Mucosa of descending colon (tissue), 3 donors: ENCODE measurements at places on chromosomes 12 and 14. TPM values are rescaled to one million over a fixed set of nuclear protein-coding genes. Genes with fewer than 3 reads are reported as not detected.

DNA sequence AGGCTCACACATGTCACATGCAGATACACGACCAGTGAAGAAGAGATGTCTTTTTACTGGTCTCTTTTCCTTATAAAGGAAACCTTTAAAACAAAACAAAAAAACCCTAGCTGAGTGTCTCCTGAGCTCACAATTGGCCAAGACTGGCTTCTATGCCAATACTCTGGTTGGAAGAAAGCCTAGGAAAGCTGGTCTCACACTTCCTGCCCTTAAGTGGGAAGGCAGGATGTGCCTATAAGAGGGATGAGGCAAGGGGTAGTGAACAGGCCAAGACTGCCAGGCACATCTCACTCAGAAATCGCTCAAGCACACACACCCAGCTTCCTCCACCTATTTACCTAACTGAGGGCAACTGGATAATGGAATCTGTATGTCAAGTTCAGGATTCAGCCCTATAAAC lies 50.0 kb downstream of the SOCS2 start:
- no peak for DNase-seq

GRCh38 chr12:114272071-114272470 lies 133.9 kb downstream of the TBX5 start:
- no peak for DNase-seq

The CCDC60 gene
- total RNA-seq, result 3.5 TPM

- no peak for DNase-seq
Observed at GRCh38 chr12:13472690-13473089, 276.2 kb downstream of the EMP1 start.

DNA sequence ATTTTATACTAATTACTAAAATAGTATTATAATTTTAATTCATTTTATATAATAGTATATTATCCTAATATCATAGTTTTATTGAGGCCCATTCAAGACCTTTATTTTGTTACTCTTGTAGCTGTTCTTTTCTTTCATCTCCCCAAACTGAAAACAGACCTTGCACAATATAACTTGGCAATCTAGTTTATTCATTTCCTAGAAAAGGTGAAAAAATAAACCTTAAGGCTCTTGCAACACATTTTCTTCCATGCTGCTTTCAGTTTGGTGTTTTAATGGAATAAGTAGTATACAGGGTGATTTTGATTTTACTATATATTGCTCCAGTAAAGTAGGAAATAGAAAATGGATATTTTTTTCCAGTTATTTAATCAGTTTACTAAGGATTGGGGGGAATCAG lies 174.0 kb downstream of the SLC2A13 start:
- DNase-seq, result no peak

The RAPGEF3 gene
- total RNA-seq, result 9.5 TPM

DNA sequence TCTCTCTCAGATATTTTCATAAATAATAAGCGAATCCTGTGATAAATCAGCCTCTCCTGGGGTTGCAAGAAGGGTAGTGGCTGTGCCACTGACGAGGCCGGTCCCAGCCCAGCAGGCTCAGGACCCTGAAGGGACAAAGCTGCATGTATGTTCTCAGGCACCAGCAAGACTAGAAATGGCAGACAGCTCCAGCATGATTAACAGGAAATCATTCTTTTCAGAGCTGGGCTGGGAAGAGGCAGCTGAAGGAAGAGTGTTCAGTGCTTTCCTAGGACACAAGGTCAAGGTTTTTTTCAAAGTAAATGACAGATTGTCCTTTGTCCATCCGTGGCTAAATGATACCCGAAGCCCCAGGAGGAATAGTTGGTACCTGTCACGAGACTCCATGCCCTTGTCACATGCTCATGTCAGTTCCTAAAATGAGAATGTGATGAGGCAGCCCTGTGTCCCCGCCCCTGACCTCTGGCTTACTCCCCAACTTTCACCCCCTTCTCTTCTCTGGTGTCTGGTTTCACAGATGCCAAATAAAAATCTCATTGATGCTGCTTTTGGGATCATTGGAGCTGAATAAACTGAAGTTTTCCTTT lies 65.1 kb downstream of the PPP1R36 start:
- no peak for DNase-seq

The FAM186B gene
- total RNA-seq, result 0.39 TPM

The KRT75 gene
- total RNA-seq, result not detected

GRCh38 chr14:56580221-56580711 lies 668 bp downstream of the TMEM260 start:
- no peak for DNase-seq

The APOLD1 gene
- total RNA-seq, result 5.0 TPM

The LBHD2 gene
- total RNA-seq, result not detected

DNA sequence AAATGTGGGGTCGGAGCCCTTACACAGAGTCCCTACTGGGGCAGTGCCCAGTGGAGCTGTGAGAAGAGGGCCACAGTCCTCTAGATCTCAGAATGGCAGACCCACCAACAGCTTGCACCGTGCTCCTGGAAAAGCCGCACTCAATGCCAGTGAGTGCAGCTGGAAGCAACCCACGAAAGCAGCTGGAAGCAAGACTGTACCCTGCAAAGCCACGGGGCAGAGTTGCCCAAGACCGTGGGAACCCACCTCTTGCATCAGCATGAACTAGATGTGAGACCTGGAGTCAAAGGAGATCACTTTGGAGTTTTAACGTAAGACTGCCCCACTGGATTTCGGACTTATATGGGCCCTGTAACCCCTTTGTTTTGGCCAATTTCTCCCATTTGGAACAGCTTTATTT lies 12.3 kb downstream of the GTF2A1 start:
- no peak for DNase-seq
